Activated CD8-positive, alpha-beta memory T cell treated with anti-CD3 and anti-CD28 coated beads, Interleukin-2, amount 50 U/mL, for 48 hours (primary cell): ENCODE measurements at places on chromosomes 2 and 18.

- DNase-seq, result no peak
Observed at GRCh38 chr2:229152674-229153073, 118.4 kb downstream of the PID1 start.

DNA sequence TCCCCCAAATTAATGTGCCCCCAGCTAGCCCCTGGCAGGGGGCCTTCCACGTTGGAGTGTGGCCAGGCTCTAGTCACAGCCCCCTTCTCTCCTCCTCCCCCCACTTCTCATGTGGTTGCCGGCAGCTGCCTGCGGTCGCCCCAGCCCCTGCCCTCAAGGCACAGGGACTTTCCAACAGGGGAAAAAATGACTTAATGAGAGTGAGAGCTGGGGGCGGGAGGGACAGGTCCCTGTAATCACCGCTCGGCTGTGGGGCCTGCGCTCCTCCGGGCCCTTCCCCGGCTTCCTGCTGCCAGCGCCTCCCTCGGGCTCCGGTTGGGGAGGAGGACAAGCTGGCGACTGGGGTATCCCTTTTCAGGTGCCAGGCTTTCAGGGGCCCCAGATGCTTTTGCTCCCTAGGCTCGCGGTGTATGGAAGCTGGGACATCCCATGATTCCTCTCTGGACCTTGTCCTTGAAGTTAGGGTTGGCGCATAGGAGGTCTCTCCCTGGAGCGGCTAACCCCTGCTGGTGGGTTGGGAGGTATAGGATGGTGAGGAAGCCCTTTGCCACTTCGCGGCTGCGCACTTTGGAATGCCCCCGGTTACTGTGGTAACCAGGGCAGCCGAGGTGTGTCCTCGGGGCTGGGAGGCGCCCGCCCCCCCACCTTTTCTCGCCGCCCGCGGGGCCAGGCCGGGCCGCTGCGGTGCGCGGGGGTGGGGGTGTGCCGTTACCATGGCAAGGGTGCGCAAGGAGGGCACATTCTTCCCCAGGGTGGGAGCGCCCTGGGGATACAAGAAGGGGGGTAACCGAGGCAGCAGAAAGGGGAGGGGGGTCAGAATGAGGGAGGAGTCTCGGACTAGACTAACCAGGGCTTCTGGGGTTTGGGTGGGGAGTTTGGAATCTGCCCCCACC lies 16.1 kb downstream of the WNT10A start:
- peak; percentile 90 for DNase-seq

GRCh38 chr2:235066490-235066889 lies 114.7 kb downstream of the SH3BP4 start:
- DNase-seq, result no peak

DNA sequence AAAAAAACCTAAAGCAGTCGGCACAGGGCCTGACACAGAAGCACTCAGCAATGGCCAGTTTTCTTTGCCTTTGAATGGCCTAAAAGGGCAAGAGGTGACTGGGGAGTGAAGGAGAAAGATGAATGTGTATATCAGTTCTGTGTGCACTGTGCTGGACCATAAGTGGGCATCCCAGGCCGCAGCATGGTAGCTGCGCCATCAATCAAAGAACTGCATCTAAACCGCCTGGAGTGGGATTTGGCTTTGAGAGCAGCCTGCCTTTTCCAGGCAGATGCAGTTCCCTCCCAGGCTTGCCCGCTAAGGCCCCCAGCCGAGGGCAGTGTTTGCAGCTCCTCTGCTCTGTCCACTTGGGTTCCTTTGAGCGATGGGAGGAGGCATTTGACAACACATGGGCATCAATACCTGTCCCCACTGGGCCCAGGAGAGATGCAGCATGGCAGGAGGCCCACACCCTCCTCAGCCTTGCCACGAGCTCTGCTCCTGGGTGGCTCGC lies 144.1 kb downstream of the FAM210A start:
- DNase-seq, result no peak

GRCh38 chr2:231732604-231733003 lies 24.3 kb downstream of the PTMA start:
- no peak for DNase-seq

DNA sequence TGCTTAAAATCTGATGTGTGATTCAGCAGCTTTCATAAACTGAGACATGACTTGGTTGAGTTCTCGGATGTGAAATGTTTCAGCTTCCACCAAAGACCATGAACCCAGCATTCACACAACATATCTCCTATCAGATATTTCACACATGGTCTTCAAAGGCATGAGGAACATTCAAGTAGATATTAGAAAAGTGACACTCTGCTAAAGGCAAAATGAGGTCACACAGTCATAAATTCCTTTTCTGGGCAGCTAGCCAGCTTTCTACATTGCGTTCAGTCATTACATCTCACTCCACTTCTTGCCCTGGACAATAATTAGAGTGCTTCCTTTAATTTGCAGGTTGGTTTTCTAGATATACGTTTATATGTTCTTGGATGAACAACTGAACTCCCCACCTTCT lies 96.7 kb downstream of the GAREM1 start:
- DNase-seq, result no peak

DNA sequence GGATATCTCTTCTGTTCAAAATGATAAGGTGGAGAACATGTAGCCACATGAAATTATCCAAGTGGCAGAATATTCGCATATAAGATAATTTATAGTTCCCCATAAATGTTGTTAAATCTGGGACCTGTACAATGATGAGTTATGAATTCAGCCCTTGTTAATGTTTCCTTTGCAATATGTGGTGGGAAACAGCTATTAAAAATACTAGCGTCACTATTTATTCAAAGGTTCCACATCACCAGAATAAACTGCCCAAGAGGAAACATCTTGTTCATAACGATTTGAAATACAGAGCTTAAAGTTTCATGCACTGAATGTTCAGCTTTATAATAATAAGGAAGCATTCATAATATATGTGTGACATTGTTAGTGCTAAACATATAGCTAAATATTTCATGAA lies 223.9 kb upstream of the TCF4 start:
- DNase-seq, result no peak

DNA sequence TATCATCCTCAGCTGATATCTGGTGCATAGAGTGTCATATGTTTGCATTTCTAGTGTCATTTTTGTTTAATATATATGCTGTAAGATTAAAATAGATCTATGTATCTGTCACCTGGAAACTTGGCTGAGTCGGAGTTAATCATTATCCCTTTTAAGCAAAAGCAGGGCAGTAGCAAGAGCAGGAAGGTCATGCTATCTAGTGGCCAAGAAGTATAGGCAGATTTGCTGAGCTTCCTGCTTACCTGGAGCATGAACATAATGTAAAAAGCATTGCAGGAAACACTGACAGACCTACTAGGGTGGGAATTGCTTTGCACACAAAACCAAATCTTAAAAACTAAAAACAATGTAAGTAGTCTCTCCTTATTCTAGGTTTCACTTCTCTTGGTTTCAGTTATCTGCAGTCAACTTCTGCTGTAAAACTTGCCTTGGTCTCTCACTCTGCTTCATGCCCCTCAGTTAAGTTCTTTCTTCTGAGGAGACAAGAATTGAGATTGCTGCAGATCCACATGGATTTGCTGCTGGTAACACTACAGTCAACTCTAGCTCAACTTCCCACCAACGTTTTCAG lies 295.3 kb downstream of the CDH7 start:
- no peak for DNase-seq
